ENCODE measurements at places on chromosomes 13 and 19.

GRCh38 chr19:30227661-30228112 is 144.5 kb upstream of the ZNF536 start:
- peak; percentile 55 for DNase-seq

GRCh38 chr13:44730851-44731250 is 154.7 kb upstream of the TSC22D1 start:
- DNase-seq: no peak

- DNase-seq: no peak
Measured at GRCh38 chr13:100443998-100444328, 144.6 kb downstream of the GGACT start.

- DNase-seq: no peak
Measured at GRCh38 chr19:21593008-21593481, 87.6 kb downstream of the ZNF429 start.

DNA sequence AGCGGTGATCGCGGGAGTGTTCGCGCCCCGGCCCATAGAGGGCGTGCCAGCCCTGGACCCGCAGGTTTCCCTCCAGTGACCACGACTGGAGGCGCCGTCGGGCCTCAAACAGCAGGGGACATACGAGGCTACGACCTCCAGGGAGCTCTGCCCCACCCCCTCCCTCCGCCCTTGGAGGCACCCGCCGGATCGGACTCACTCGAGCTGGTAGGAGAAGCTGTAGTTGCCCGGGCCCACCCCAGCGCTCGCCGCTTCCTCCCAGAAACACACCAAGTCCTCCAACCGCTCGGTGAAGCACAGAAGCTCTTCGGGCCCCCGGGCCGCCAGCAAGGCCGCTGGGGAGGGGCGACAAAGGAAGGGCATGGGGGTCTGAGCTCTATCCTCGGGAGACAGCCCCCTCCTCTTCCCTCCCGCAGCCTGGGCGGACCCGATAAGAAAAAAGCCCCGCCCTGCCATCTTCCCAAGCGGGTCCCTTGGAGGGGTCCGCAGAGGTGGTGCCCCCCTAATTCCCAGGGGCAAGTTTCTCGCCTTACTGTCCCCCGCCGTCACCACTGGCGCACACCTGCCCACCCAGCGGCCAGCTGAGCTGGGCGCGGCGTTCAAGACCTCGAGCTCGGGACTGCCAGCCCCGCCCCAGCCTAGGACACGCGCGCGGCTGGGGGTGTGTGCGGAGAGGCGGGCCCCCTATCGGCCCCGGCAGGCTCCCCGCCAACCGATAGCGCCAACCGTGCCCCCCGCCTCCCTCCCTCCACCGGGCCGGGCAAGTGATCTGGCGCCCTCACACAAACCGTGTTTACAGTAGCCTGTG is 1.0 kb downstream of the EPOR start:
- DNase-seq: peak; percentile 60

- DNase-seq: no peak
Measured at GRCh38 chr19:18611327-18612050, 1.2 kb upstream of the TMEM59L start.

DNA sequence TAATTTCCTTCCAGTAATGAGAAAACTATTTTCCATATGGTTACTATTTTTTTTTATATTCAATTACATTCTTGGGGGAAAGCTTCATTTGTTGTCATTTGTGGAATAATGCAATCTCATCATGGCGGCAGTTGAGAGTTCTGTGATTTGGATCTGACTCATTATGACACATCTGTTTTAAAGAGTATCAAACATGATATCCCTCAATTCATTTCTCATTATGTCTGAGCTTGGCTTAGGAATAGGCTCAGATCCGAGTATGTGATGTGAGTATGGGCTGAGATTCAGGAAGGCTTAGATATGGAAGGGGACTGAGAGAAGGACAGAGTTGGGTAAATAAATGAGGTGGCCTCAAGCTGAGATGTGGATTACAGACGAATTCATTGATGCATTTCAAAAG is 64.4 kb downstream of the POSTN start:
- no peak for DNase-seq

- DNase-seq: no peak
Measured at GRCh38 chr13:71625694-71626093, 241.3 kb downstream of the DACH1 start.

DNA sequence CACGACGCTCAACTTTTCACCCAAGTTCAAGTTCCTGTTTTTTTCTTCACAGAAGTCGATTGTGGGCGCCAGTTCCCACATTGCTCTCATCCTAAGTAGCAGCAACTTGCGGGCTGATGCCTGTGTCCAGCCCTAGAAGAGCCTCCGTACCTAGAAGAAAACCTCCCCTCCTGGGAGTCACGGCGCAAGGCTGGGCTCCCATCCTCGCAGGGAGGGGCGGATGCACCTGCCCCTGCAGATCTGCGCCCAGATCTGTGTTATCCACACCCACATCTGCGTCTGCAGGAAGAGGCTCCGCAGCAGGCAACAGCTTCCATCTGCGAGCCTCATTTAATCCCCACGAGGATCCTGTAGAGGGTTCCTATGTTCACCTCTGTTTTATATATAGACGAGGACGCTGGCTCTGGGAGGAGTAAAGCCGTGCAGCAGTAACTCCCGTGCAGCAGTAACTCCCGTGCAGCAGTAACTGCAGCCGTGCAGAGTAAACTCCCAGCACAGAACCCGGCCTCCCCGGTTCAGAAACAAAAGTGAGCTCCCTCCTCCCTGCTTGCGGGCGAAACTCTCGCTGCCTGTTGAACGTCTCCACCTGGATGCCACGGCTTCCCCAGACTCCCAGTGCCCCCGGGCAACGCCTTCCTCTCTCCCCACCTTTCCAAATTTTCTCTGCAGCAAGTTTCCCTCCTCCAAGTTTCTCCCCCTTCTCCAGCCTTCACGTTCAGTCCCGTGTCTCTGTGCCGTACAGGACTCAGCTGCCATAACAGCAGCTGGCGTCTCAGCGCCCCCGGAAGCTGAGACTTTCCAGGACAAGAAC is 23.5 kb upstream of the LAIR1 start:
- DNase-seq: no peak

DNA sequence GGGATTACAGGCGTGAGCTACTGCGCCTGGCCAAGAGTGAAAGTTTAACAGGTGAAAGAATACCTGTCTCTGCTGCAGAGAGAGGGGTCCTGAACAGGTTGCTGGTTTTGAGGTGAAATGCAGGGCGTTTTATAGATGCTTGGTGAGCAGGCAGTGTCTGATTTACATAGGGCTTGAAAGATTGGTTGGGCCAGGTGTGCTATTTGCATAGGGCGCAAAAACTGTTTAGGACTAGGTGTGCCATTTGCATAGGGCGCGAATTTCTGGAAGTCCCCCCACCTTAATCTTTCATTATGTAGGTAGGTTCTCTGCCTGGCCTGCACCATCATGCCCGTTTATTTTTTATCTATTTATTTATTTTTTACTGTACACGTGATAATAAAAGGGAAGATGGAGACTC is 4.5 kb upstream of the NDUFB7 start:
- DNase-seq: no peak

GRCh38 chr13:41332829-41333228 is 21.8 kb downstream of the NAA16 start:
- DNase-seq: no peak

Measured in activated CD4-positive, alpha-beta T cell treated with anti-CD3 and anti-CD28 coated beads, Interleukin-2, Interleukin-4, amounts not matched to agents 100 ng/mL and 50 ng/mL, durations not matched to agents 16 hours and 8 hours (primary cell).